ENCODE measurements at places on chromosomes 2 and 18.
A peak's percentile ranks its signal among the peaks of the same experiment; 100 is the strongest.

DNA sequence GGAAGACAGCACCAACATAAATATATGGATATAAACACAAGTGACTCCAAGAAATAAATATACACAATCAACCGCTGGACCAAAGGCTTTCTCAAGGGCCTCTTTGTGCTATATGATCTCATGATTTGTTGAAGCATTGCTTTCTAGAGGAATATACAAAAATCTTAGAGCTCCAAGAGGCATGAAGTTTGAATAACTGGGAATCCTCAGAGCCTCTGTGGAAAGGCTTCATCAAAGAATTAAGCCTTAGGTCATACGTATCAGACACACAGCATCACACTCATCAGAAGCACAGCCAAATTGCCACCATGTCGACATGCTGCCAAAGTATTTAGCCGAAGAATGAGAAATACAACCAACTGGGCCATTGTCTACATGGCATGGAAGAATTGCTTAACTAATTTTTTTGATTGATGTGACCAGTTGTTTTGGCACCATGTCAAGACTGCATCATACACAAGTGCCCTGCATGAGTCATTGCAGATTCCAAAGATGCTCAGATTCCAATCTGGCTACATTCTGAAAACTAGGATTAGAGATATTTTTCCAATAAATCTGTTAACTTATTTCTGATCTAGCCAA lies 860.6 kb upstream of the ZEB2 start:
- DNase-seq: peak; percentile 54

DNA sequence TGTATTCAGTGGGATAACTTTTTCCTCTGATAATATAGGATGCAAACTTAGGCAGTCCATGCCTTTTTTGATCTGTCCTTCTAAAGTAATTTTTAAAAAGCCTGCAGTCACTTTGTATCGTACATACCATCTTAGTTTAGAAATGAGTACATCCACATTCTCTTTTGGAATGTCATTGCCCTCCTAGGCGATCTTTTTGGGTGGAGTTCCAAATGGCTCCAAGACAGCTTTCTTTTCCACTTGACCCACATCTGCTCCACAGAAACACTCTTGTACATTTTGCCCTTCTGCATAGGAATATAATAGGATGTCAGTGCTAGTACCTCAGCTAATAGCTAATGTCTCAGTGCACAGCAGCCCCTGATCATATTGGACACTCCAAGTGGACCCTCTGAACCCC lies 21.8 kb upstream of the HTR2B start:
- DNase-seq: peak; percentile 60

GRCh38 chr2:96025194-96025492 lies 9.6 kb downstream of the GPAT2 start:
- no peak for DNase-seq

GRCh38 chr2:31217465-31218200 lies at the start of gene CAPN14:
CAPN14 (minus strand) TSS chr2:31217515; CDS start chr2:31205447, 12,068 bp downstream.
- DNase-seq: no peak

All from AG08395 (cell line).